ENCODE measurements at places on chromosomes 16 and 17. TPM values are rescaled to one million over a fixed set of nuclear protein-coding genes. Genes with fewer than 3 reads are reported as not detected.

The PLCG2 gene
- total RNA-seq = 13.3 TPM

The HSD17B1 gene
- 0.76 TPM for total RNA-seq

DNA sequence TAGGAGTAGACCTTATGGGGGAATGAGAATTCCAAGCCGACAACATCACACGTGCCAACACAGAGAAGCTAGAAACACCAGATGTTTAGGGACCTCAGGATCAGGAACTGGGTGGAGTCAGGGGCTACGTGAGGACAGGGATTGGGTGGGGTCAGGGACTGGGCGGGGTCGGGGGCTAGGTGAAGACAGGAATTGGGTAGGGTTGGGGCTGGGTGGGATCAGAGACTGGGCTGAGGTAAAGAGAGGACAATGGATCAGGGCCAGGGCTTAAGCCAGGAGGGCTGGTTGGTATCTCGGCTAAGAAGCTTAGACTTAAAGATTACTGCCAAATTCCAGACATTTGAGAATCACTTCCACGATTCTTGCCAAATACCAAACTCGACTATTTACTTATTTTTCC, 11.6 kb downstream of the TEKT5 start:
- DNase-seq = no peak

- no peak for DNase-seq
These were observed 180.1 kb upstream of the SDK2 start for GRCh38 chr17:73824321-73824720.

GRCh38 chr17:40361925-40362695, 2.4 kb downstream of the GJD3 start:
- DNase-seq = no peak

All from activated CD4-positive, alpha-beta memory T cell treated with anti-CD3 and anti-CD28 coated beads, Interleukin-2, amount 10 ng/mL, durations not matched to agents 7 days and 5 days (primary cell).